ENCODE measurements at places on chromosomes 1 and 21.
A peak's percentile ranks its signal among the peaks of the same experiment; 100 is the strongest.

GRCh38 chr1:205945069-205945468 lies 1.8 kb upstream of the SLC26A9 start:
- DNase-seq, result no peak

- DNase-seq, result no peak
Measured at GRCh38 chr1:56473582-56474270, 105.6 kb downstream of the PLPP3 start.

DNA sequence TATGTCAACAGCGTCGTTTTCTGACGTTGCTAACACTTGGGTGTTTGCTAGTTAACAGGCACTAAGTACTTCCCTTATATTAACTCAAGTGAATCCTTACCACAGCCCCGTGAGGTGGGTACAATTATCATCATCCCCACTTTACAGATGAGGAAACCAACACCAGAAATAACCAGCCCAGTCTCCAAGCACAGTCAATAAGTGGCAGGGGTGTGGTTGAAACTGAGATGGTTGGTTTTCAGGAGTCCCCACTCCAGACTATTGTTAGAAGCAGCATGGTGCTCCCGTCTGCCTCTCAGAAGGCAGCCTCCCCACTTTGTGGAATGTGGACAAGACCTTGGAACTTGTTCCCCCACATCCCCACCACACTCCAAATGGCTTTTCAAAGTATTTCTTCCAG lies 45.7 kb upstream of the ACOT11 start:
- DNase-seq, result no peak

DNA sequence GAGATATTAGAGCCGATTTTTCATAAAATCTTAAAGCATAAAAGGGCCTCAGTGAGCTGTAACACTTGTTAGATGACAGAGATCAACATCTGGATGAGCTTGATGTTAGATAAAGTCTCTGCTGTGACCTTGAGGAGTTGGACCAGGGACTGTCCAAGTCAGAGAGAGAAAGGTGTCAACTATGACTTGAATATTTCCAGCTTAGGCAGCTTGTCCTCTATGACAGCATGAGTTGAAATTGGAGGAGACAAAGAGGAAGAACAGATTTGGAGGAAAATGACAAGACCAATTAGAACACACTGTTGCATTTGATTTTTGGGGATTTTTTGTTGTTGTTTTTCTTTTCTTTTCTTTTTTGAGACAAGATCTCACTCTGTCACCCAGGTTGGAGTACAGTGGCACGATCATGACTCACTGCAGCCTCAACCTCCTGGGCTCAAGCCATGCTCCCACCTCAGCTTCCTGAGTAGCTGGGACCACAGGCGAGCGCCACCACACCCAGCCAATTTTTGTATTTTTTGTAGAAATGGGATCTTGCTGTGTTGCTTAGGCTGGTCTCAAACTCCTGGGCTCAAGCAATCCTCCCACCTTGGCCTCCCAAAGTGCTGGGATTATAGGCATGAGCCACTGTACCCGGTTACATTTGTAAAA lies 35.3 kb upstream of the CLIC4 start:
- no peak for DNase-seq

DNA sequence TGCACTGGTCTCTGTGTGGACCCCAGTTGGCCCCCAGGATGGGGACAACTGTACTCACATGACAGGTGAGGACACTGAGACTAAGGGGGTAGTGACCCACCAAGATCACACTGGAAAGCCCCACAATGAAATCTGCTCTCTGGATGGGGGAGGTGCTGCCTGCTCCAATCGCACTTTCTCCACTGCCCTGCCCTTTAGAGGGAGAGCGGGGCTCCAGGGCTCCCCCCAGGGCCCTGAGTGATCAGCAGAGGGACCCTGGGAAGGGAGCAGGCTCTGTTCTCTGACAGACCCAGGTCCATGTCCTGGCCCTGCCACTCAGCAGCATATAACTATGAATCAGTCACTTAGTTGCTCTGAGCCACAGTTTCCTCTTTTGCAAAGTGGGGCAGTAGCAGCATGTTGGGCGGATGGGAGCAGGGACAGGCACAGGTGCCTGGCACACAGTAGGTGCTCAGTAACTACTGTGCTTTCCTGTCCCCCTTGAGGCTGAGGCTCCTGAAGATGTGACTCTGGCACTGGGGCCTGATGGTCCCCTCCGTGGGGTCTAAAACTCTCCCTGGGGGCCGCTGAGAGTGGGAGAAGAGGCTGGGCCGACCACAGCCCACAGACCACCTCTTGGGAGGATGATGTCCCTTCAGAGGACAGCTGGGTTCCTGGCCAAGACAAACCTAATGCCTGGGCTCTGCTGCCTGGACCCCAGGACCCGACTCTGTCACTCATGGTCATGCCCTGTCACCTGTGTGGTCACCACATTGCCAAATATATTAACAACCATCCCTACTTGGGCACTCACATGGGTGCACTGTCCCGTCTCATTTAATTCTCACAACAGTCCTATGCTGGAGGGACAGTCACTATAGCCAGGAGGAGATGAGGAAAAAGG lies 222.7 kb downstream of the PTPRU start:
- no peak for DNase-seq

- no peak for DNase-seq
Measured at GRCh38 chr1:118896416-118896815, 91.7 kb downstream of the TBX15 start.

- DNase-seq, result no peak
Measured at GRCh38 chr1:223203034-223203408, 60.0 kb upstream of the TLR5 start.

- peak; percentile 72 for DNase-seq
Measured at GRCh38 chr1:1291548-1292441, 11.6 kb downstream of the SCNN1D start.

DNA sequence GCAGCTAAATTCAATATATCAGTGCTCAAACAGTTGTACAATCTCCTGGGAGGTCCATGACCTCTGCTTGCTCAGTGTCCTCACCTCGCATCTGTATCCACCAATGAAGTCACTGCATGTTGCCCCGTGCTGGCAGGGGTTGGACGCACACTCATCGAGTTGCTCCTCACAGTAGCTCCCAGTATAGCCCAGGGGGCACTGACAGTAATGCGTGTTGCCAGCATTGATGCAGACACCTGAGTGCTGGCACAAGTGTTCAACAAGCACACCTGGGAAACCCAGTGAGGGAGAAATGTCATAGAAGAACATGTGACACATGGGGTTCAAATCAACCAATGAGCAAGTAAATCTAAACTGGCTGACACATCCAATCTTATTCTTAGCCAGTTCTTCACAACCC lies 40.9 kb upstream of the ADAM30 start:
- DNase-seq, result no peak

DNA sequence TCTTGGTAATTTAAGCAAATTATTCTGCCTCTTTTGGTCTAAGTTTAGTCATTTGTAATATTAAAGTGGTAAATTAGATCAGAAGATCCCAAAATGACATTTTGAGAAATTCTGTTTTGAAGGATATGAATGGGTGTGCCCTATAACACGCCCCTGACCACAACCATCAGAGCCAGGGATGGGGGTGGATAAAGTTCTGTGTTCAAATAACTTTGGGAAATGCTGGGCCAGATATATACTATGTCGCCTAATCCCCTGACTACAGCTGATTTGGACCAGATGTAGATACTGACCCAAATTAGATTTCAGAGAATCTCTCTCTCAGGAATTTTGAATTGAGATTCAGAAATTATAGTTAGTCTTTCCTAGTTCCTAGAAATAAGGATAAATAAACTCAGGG lies 21.2 kb upstream of the EDEM3 start:
- no peak for DNase-seq

- peak; percentile 12 for DNase-seq
Measured at GRCh38 chr21:45535341-45536081, 6.7 kb downstream of the SLC19A1 start.

GRCh38 chr21:34192646-34193285 lies 119.4 kb downstream of the MRPS6 start:
- DNase-seq, result no peak
